ENCODE measurements at places on chromosomes 12 and 14.

DNA sequence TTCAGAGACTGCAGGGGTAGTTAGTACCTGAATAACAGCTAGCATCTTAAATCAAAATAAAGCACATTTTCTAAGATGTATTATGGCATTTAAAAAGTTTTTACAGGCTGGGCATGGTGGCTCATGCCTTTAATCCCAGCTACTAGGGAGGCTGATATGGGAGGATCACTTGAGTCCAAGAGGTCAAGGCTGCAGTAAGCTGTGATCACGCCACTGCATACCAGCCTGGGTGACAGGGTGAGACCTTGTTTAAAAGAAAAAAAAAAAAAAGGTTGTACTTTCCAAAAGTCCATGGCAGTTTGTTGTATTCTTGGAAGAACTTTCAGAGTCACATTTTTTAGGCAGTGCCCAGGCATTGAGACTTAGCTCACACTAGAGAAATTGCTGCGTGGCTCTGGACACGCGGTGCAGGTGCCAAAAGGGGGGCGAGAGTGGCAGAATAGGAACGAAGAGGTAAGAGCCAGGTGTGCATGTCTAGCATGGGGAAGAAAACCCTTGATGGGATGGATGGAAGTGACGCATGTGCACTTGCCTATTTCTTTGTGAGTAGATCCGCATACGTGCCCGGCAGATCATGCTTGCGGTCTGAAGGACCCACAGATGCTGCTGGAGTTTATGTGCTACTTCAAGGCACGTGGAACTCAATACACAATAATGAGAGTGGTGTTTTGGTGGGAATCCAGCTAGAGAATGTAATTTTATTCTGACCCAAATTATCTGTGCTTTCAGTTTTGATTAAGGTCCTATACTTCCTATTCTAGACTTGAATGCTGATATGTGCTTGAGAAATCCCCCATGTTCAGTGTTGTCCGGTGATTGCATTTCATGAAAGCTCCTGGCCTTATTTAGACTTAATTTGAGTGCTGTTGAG is 11.9 kb downstream of the ANKRD13A start:
- DNase-seq, result no peak

- DNase-seq, result no peak
Measured at GRCh38 chr14:99715266-99716000, 31.3 kb downstream of the CYP46A1 start.

GRCh38 chr12:51351913-51352532 is 5.5 kb upstream of the CELA1 start:
- no peak for DNase-seq

DNA sequence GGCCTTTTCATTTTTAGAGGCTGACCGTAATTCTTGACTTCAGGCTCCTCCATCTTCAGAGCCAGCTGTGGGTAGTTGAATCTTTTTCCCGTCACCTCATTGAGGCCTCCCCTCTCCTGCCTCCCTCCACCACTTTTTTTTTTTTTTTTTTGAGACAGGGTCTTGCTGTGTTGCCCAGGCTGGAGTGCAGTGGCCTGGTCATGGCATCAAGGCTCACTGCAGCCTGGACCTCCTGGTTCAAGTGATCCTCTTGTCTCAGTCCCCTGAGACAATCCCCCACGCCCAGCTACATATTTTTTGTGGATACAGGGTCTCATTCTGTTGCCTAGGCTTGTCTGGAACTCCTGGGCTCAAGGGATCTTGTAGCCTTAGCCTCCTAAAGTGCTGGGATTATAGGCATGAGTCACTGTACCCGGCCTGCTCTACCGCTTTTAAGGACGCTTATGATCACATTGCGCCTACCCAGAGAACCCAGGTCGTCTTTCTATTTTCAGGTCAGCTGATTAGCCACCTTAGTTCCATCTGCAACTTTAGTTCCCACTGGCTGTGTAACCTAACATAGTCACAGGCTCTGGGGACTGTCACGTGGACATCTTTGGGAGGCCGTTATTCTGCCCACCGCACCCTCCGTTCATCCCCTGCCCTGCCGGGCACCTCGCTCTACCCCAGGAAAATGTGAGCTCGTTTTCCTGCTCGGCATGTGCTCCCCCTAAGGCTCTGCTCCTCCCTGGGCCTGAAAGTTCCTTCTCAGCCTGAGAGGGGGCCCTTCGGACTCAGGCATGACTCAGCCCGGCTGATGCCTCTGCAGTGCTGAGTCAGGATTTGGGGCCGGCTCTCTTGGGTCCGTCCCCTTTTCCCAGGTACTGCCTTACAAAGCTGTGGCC is 13.4 kb downstream of the TNFAIP2 start:
- no peak for DNase-seq

GRCh38 chr14:80216818-80217217 is 5.5 kb upstream of the DIO2 start:
- DNase-seq, result no peak

- no peak for DNase-seq
Measured at GRCh38 chr12:125134576-125134975, 69.3 kb downstream of the AACS start.

DNA sequence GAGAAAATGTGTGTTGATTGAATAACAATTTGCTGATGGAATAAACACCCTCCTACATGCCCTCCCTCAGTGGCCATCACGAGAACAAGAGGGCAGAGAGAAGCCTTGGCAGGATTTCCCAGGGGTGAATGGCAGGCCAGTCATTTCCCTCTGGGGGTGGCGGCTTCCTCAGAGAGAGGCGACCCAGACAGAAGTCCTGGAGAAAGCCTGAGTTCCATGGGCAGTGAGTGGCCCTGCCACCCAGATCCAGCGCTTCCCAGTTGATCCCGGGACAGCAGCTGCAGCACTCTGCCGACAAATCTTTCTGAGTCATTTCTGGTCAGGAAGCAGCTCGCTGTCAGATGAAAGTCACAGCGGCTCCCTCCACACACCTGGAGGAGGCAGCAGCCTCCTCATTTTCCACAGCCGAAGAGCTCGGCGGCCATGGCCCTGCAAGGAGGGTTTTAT is 123.0 kb downstream of the SCARB1 start:
- peak; percentile 25 for DNase-seq

- peak; percentile 27 for DNase-seq
Measured at GRCh38 chr14:71855399-71856036, 76.7 kb upstream of the RGS6 start.

DNA sequence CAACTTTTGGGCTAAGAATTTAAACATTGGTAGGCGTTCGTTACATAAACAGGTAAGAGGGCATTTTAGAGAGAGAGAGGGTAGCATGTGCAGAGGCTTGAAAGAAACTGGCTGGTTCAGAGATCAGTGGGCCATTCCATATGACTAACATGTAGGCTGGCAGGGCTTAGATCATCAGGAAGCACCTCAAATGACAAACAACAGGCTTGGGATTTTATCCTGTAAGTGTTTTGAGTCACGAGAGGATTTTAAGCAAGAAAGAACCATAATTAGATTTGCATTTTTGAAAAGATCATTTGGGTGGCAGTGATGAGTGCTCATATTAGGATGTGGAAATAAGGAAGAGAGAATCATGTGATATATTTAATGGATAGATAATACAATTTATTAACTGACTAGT is 8.7 kb upstream of the PLEKHA5 start:
- no peak for DNase-seq

GRCh38 chr12:112418273-112418607 is 507 bp upstream of the PTPN11 start:
- no peak for DNase-seq

- DNase-seq, result no peak
Measured at GRCh38 chr12:49744363-49744885, 3.1 kb downstream of the TMBIM6 start.

- DNase-seq, result no peak
Measured at GRCh38 chr12:129727100-129727499, 176.7 kb downstream of the TMEM132D start.

DNA sequence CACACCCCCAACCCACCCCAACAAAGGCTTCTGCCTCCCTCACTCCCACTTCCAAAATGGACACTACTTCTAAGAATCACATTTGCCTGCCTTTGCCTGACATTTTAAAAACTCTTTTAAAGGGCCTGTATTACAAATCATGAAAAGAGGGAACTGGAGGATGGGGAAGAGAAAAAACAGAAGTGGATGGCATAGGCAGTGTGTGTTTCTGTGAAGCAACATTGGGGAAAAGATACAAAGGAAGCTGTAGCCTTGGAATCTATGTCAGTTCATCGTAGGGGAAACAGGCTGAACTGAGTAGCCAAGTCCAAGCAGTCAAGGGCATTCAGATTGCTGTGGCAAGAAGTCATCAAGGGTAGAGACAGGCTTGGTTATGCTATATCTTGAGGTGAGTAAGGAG is 273.9 kb downstream of the BTG1 start:
- DNase-seq, result no peak

- DNase-seq, result no peak
Measured at GRCh38 chr12:68411371-68411770, 79.2 kb upstream of the MDM1 start.

DNA sequence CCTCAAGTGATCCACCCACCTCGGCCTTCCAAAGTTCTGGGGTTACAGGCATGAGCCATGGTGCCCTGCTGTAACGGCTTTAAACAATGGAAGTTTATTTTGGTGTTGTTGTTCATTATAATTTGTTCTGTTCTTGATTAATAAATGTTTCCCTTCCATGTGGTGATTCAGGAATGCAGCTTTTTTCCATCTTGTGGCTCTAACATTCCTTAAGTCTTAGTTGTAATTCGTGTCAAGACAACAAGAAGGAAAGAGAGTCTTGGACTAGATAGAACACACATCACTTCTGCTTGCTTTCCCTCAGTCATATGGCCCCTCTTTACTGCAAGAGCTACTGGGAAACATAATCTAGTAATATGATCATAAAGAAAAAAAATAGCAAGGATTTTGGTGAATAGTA is 211.6 kb downstream of the SLC6A15 start:
- no peak for DNase-seq

- no peak for DNase-seq
Measured at GRCh38 chr14:57326253-57326652, 57.5 kb downstream of the AP5M1 start.

GRCh38 chr12:57058454-57058853 is 8.5 kb upstream of the MYO1A start:
- DNase-seq, result no peak

DNA sequence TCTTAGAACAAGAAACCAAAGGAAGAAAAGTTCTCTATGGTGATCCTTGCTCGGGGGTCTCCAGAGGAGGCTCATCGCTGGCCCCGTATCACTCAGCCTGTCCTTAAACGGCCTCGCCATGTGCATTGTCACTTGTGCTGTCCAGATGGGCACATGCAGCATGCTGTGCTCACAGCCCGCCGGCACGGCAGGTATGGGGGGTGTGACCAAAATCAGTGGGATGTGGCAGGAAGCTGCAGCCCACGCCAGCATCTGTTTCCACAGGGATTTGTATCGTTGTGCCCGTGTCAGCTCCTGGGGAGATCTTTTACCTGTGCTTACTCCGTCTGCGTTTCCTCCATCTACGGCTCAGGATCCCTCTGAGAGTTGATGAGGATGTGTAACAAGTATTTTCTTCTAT is 2.6 kb upstream of the SLC39A2 start:
- DNase-seq, result no peak

DNA sequence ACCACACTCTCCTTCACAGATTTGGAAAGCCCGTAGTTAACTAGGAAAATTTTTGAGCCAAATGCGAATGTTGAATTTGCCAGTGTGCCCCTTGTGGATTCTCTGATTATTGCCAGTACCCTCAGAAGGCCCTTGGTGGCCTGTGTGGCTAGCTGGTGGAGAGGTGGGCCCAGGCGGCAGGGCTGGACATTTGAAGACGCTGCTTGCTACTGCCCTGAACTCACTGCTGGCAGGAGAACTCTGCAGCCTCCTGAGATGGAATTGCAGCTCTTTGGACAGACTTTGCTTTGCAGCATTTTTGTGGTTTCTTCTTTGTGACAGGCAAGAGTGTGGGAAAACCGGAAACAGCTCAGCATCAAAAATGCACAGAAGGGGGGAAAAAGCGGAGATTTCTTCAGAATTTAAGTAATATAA is 97.6 kb downstream of the TGFB3 start:
- no peak for DNase-seq

DNA sequence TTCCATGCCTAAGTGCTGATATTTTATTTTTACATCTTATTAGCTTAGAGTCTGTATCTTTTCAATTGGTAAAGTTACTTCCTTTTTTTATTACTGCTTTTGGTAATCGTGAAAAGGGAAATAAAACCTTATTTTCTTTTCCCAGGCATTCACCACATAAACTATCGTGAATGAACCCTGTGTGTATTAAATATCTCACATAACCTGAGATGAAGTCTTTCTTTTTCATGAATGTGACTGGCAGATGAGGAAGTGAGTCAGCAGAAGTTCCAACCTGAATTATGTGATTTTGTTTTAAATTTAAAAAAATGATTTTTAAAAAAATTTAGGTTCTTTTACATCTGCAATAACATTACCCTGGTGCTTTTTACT is 26.0 kb downstream of the MYBPC1 start:
- no peak for DNase-seq

DNA sequence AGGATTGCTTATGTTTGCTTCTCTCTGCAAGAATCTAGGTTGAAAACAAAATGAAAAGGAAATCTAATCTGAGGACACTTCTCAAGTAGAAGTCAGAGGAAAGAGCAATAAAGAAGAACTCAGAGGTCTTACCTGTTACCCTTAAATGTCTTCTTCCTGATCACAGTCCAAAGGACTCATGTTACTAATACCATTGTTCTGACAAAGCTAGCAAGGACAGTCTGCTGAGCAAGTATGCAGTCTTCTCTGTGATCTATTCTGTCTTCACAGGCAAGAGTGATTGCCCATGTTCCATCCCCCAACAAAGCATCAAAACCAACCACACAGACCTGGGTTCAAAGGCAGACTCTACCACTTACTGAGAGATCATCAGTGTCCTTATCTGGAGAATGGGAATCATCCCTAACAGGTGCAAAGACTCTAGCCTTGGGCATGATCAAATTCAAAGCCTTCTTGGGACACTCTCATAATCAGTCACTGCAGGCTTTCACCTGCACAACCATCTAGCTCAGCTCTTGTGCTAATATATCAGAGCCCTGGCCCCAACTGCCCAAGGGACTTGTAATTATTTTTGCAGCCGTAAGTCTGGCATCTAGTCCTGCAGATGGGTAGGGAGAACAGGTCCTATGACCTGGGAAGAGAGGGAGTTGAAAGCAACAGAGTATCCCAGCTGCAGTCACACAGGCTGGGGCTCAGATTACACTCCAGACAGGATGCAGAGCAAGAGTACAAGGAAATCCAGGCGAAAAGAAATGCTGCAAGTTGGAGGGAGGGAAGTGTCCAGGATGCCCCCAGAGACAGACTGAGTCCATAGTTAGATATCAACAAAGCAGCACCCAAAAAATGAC is 97.9 kb upstream of the NUDT4 start:
- DNase-seq, result no peak

- DNase-seq, result no peak
Measured at GRCh38 chr14:28756884-28757570, 9.6 kb upstream of the FOXG1 start.

GRCh38 chr12:6301721-6302120 is 8.8 kb upstream of the PLEKHG6 start:
- DNase-seq, result no peak

- DNase-seq, result no peak
Measured at GRCh38 chr12:46110223-46110611, 119.8 kb upstream of the SCAF11 start.
